Activated CD4-positive, alpha-beta T cell treated with anti-CD3 and anti-CD28 coated beads, Interleukin-2, amount 10 ng/mL, durations not matched to agents 24 days and 14 days (primary cell): ENCODE measurements at places on chromosomes 11 and 22. TPM values are rescaled to one million over a fixed set of nuclear protein-coding genes. Genes with fewer than 3 reads are reported as not detected.

GRCh38 chr22:44045145-44045544, 21.0 kb downstream of the PARVB start:
- peaks cover 42% of the 10 kb centered on the region for H3K4me1 ChIP-seq
- H3K4me3 ChIP-seq, result no peak overlapping the region
- no peaks in the 10 kb centered on the region for H3K27me3 ChIP-seq
- no peak for DNase-seq
- H3K36me3 ChIP-seq, result peaks cover 9% of the 10 kb centered on the region
- H3K27ac ChIP-seq, result peak overlapping the region; percentile 76

- no peak for DNase-seq
- no peak overlapping the region for H3K27ac ChIP-seq
- H3K27me3 ChIP-seq, result peaks cover 26% of the 10 kb centered on the region
- no peaks in the 10 kb centered on the region for H3K36me3 ChIP-seq
These were observed 5.1 kb upstream of the LYVE1 start for GRCh38 chr11:10573556-10573955.

GRCh38 chr11:22263613-22264012, 70.7 kb downstream of the ANO5 start:
- DNase-seq, result no peak
- H3K36me3 ChIP-seq, result no peaks in the 10 kb centered on the region
- H3K4me3 ChIP-seq, result no peak overlapping the region
- H3K27ac ChIP-seq, result no peak overlapping the region
- no peaks in the 10 kb centered on the region for H3K27me3 ChIP-seq
- no peaks in the 10 kb centered on the region for H3K4me1 ChIP-seq

- H3K27ac ChIP-seq, result no peak overlapping the region
- H3K27me3 ChIP-seq, result peaks cover 9% of the 10 kb centered on the region
- no peaks in the 10 kb centered on the region for H3K36me3 ChIP-seq
- H3K4me3 ChIP-seq, result no peak overlapping the region
- DNase-seq, result no peak
These were observed 18.4 kb upstream of the LRRC55 start for GRCh38 chr11:57163160-57163868.

DNA sequence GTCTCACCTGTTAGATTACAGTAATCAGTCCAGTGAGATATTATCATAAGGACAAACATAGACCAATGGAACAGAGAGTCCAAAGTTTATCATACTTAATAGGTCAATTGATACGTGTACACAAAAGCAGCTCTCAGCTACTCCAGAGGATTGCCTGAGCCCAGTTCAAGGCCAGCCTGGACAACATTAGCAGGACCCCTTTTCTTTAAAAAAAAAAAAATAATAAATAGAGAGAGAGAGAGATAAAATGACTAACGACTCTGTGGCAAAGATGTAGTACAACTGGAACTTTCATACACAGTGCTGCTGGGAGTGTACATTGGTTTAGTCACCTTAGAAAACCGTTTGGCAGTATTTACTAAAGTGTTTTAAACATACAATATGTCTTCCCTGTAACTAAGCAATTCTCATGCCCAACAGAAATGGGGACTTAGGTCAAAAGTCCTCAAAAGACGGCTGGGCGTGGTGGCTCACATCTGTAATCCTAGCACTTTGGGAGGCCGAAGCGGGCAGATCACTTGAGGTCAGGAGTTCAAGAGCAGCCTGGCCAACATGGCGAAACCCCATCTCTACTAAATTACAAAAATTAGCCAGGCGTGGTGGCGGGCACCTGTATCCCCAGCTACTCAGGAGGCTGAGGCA, 10.6 kb downstream of the SNX32 start:
- H3K4me1 ChIP-seq, result no peaks in the 10 kb centered on the region
- no peaks in the 10 kb centered on the region for H3K36me3 ChIP-seq
- H3K4me3 ChIP-seq, result no peak overlapping the region

Gene CXCR5
- 6.1 and 6.4 TPM in 2 replicates for total RNA-seq

Gene SLCO2B1
- not detected in 2 replicates for total RNA-seq
